Activated CD4-positive, alpha-beta T cell treated with anti-CD3 and anti-CD28 coated beads, Interleukin-2, amount 50 U/mL, for 24 hours (primary cell): ENCODE measurements at places on chromosomes 3 and 15.

DNA sequence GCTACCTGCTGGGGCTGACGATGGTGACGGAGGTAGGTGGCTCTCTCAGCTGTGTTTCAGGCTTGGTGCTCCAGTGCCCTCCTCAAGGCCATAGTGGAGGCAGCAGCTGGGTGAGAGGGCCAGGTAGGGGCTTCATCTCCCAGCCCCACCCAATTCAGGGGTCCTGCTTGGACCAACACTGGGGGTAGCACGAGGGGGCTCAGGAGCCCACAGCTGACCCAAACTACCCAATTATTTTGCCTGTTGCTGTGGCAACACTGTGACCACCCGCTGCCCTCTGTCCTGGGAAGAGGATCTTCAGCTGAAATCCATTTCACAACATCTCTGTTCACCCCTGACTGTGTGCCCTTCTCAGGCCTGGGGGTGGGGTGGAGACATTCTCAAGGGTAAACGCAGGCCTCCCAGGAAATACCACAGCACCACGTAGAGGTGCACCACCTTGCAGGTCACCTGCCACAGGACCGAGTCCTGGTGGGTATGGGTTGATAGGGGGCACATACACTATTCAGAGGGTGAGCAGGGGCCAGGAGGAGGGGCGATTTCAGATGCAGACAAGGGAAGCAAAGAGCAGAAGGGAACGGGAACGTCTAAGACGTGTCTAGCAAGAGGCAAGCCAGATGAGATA lies 62.7 kb downstream of the GRIP2 start:
- DNase-seq = no peak

- no peak for DNase-seq
These were observed 91.8 kb downstream of the TMEM266 start for GRCh38 chr15:76151599-76151974.

GRCh38 chr3:5560199-5560598 lies 372.7 kb downstream of the EDEM1 start:
- no peak for DNase-seq

DNA sequence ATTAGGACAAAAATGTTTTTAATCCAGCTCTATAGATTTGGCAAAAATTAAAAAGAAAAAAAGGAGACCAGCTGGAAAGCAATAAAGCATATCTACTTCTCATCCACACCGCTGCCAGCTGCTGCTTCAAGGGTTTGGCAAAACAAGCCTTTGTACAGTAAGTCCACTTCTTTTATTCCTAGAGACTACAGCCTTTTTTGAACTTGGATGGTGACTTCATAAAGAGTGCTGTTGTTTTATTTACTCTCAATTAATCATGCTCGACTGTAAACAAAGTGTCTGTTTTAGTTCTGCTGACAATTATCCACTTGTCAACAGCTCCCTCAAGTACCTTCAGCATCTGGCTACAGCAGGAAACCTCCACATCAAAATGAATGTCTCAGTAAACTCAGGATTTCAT lies 12.3 kb upstream of the FOXB1 start:
- DNase-seq = no peak

- no peak for DNase-seq
These were observed 25.4 kb downstream of the FILIP1L start for GRCh38 chr3:100088735-100089368.

DNA sequence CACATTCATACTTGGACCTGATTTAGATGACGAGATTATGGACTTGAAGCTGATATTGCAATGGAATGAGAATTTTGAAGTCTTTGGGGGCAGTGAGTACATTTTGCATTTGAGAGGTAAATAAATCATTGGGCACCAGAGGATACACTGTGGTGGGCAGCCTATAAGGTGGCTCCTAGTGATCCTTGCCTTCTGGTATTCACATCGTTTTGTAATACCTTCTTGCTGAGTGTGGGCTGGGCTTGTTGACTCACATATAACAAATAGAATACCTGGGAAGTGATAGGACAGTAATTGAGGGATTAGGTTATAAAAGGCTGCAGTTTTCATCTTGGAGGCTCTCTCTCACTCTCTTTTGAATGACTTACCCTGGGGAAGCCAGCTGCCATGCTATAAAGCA lies 605.5 kb upstream of the KCNMB2 start:
- DNase-seq = no peak
